Astrocyte of the hippocampus (primary cell): ENCODE measurements at places on chromosomes 12 and 14.

- no peak for DNase-seq
Measured at GRCh38 chr12:132529906-132530305, 40.0 kb downstream of the FBRSL1 start.

- DNase-seq, result no peak
Measured at GRCh38 chr14:34824826-34825225, 50.3 kb downstream of the BAZ1A start.

GRCh38 chr12:131795690-131796410, 32.3 kb upstream of the MMP17 start:
- DNase-seq, result no peak

- no peak for DNase-seq
Measured at GRCh38 chr12:124115976-124116690, 143.1 kb downstream of the ZNF664 start.

DNA sequence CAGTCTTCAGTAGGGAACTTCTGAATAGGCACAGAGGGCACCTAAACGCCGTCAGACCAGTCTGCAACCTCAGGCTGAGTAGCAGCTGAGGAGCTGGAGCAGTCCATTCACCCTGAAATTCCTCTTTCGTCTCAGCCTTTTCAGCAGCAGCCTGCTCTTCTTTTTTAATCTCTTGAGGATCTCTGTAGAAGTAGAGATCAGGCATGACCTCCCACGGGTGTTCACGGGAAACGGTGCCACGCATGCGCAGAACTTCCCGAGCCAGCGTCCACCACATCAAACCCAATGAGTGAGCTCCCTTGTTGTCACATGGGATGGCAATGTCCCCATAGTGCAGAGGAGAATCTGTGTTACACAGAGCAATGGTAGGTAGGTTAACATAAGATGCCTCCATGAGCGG, 11.1 kb upstream of the MARK3 start:
- DNase-seq, result no peak

GRCh38 chr14:81535396-81536164, 1.9 kb upstream of the SEL1L start:
- no peak for DNase-seq

DNA sequence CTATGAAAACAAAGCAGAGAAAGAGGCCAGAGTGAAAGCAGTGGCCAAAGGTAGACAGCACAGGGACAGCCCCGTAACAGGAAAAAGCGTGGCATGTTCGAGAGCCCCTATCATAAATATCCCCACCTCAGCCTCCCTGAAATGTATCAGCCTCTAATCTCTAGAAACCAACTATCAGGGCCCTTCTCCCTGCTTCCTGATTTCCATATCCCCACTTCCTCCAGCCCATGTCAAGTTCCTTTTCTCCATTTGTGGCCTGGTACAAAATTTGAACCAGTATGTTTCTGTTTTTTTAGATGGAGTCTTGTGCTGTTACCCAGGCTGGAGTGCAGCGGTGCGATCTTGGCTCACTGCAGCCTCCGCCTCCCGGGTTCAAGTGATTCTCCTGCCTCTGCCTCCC, 16.9 kb downstream of the DEPDC4 start:
- DNase-seq, result no peak

GRCh38 chr14:100662879-100663760, 63.6 kb upstream of the DLK1 start:
- DNase-seq, result peak; percentile 81

- no peak for DNase-seq
Measured at GRCh38 chr12:19412844-19413243, 26.4 kb upstream of the AEBP2 start.

DNA sequence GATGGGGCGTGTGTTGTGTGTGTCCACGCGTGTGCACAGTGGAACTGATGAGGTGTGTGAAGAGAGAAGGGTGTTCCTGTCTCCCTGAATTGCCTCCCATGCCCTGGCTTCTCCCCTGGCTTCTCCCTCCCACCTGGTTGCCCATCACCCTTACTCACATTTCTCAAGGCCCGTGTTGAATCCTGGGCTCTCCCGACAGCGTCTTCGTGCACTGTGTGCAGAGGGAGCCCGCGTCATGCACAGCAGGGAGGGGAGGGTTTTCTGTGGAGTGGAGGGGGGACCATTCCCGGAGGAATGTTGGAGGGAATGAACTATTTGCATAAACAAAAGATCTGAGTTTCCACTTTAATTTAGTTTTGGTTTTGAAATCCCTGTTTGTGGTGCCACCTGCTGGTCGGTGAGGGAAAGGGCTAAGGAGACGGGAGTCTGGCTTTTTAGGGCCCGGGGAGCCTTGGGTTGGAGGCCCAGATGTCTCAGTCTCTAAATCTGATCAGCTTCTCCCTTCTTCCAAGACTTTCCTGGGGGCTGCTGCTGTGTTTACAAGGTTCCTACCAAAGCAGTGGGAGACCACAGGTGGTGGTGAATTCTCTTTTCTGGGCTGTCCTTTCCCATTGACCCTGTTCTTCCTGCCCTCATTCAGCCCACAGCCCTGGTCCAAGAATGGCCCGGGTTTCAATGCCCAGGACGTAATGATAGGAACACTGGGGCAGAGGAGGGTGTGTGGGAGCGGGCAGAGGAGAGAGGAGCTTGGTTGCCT, at the start of gene C1R:
TSS of gene C1R (minus strand) at position 217 of the 757 bp plus-strand sequence. CDS start at position 160, 57 bp downstream.
- peak; percentile 88 for DNase-seq

- no peak for DNase-seq
Measured at GRCh38 chr12:57741844-57742738, 2.7 kb upstream of the TSPAN31 start.

- no peak for DNase-seq
Measured at GRCh38 chr12:18906395-18906794, 168.5 kb downstream of the CAPZA3 start.

- peak; percentile 51 for DNase-seq
Measured at GRCh38 chr14:68365228-68365627, 427.6 kb downstream of the ZFP36L1 start.

GRCh38 chr14:84546236-84546635, 983.7 kb upstream of the FLRT2 start:
- DNase-seq, result no peak

- DNase-seq, result no peak
Measured at GRCh38 chr12:55280991-55281390, 15.4 kb downstream of the OR6C6 start.

GRCh38 chr12:110179291-110179690, 55.1 kb downstream of the IFT81 start:
- DNase-seq, result peak; percentile 40

DNA sequence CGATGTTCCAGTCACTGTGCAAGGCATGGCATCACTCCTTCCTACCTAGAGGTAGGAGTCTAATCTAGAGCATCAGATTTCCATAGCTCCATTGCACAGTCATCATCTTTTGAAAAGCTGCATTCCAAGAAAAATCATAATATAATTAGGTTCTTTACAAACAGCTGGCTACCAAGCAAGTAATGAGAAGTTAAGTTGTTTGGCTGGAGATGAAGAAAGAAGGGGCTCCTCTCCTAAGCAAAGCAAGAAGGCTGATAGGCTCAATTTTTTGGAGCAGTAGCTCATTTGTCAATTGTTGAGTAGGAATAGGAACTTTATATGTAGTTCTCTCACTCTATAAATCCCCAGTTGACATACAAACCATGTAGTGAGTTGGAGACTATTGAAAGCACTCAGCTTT, 8.3 kb downstream of the FOXJ2 start:
- DNase-seq, result no peak

- DNase-seq, result no peak
Measured at GRCh38 chr14:106442857-106443256, 916.5 kb downstream of the TMEM121 start.

DNA sequence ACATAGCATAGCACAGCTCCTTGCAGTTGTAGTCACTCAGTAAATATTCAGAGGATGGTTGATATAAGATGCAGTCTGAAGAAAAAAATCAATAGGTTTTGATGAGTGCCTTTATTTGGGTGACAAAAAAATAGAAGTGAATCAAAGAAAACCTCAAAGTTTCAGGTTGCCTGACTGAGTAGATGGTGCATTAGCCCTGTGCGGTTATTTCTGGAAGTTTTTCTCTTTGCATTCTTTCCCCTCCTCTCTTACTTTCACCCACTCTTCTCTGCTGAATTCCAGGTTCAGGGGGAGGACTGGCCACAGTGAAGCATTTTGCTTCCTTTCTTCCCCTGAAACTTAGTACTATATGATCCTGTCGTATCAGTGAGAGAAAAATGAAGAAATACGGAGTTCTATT, 28.6 kb downstream of the TRHDE start:
- no peak for DNase-seq

DNA sequence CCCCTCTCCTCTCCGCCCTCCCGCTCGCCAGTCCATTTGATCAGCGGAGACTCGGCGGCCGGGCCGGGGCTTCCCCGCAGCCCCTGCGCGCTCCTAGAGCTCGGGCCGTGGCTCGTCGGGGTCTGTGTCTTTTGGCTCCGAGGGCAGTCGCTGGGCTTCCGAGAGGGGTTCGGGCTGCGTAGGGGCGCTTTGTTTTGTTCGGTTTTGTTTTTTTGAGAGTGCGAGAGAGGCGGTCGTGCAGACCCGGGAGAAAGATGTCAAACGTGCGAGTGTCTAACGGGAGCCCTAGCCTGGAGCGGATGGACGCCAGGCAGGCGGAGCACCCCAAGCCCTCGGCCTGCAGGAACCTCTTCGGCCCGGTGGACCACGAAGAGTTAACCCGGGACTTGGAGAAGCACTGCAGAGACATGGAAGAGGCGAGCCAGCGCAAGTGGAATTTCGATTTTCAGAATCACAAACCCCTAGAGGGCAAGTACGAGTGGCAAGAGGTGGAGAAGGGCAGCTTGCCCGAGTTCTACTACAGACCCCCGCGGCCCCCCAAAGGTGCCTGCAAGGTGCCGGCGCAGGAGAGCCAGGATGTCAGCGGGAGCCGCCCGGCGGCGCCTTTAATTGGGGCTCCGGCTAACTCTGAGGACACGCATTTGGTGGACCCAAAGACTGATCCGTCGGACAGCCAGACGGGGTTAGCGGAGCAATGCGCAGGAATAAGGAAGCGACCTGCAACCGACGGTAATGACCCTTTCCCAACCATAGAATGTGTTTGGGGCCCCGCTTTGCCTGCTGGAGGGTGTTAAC, 615 bp downstream of the CDKN1B start:
- peak; percentile 49 for DNase-seq

- DNase-seq, result peak; percentile 81
Measured at GRCh38 chr12:39103552-39104165, 198.3 kb upstream of the CPNE8 start.

- DNase-seq, result no peak
Measured at GRCh38 chr12:130086797-130087196, 75.5 kb upstream of the FZD10 start.

GRCh38 chr14:96502621-96503305, 581 bp downstream of the PAPOLA start:
- DNase-seq, result peak; percentile 67

GRCh38 chr14:79896009-79896408, 315.3 kb downstream of the DIO2 start:
- no peak for DNase-seq

GRCh38 chr12:54277823-54278276, 2.1 kb downstream of the CBX5 start:
- DNase-seq, result peak; percentile 54

GRCh38 chr12:77553976-77554619, 276.6 kb upstream of the NAV3 start:
- no peak for DNase-seq

GRCh38 chr14:88251650-88252049, 71.4 kb downstream of the KCNK10 start:
- no peak for DNase-seq

GRCh38 chr14:58444627-58445026, 17.1 kb downstream of the KIAA0586 start:
- no peak for DNase-seq

GRCh38 chr12:64252681-64253080, 30.6 kb upstream of the KICS2 start:
- DNase-seq, result no peak

DNA sequence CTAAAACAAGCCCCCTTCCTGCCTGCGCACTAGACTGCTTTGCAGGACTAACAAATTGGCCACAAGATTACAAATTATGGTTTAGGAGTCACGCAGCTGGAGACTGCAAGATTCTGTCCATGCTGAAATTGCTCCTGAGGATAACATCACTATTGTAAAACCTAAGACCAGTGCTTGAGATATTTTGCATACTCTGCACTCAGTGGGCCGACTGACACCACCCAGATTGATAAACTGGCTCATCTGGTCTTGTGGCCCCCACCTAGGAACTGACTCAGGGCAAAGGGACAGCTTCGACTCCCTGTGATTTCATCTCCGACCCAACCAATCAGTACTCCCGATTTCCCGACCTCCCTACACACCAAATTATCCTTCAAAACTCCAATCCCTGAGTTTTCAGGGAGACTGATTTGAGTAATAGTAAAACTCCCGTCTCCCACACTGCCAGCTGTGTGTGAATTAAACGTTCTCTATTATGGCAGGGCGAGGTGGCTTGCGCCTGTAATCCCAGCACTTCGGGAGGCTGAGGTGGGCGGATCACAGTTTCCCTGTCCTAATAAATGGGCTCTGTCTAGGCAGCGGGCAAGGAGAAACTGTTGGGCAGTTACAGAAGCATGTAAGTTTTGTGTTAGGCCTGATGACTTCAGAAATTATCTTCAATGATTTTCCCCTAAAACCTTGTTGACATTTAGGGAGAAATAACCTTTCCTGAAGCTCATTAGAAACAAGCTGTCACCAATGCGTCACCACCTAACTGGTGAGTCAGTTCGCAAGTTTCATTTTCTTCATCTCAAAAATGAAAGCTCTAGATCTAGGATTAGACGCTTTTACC, 5.3 kb upstream of the UBC start:
- peak; percentile 67 for DNase-seq

GRCh38 chr14:56844406-56845002, 34.2 kb upstream of the OTX2 start:
- DNase-seq, result peak; percentile 13

DNA sequence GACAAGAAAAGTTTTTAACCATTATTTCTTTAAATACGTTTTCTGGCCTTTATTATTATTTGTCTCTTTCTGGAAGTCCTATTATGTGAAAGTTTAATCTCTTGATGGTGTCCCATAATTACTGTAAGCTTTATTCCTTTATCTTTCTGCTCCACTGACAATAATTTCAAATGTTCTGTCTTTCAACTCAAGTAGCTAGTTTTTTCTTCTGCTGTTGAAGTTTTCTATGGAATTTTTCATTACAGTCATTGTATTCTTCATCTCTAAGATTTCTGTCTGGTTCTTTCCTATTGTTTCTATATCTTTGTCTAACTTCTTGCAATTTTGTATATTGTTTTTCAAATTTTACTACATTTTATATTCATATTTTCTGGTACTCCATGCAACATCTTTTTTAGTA, 173.6 kb upstream of the MGAT4C start:
- DNase-seq, result no peak

- no peak for DNase-seq
Measured at GRCh38 chr14:102786768-102787167, 9.5 kb downstream of the TRAF3 start.

- peak; percentile 79 for DNase-seq
Measured at GRCh38 chr14:54257424-54257823, 139.4 kb upstream of the CDKN3 start.
